ENCODE measurements at places on chromosomes 12 and 14.

DNA sequence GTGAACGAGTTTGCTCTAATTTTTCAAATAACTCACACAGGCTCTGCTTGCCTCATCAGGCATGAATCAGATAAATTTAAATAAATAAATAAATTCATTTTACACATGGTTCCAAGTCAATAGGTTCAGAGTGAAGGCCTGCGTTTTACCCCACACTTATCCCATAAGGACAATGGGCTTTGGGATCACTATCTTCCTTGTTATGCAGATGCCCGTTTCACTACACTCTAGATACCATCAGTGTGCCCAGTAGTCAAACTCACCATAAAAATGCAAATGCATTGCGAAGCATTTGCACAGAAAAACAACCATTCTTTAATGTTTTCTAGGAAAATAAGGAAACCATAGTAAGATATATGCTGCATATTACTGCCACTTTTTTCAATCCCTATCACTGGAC lies 155.9 kb upstream of the CCDC196 start:
- no peak for DNase-seq

DNA sequence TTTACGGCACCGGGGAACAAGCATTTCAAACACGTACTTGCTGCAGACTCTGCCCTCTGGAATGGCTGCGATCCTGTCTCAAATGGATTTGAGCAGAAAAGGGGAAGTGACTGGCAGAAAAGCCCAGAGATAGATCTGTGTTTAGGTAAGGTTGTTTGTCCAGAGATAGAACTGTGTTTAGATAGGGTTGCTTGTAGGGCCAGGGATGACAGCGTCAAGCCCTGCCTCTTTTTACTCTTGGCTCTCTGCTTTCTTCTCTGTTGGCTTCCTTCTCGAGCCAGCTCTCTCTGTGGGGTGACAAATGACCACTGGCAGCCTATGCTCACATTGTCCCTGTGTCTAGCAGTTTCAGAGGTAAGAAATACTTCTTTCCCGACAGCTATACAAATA lies 11.4 kb downstream of the DGLUCY start:
- DNase-seq = no peak

GRCh38 chr12:109596418-109597244 lies 23.0 kb downstream of the MVK start:
- peak; percentile 79 for DNase-seq

DNA sequence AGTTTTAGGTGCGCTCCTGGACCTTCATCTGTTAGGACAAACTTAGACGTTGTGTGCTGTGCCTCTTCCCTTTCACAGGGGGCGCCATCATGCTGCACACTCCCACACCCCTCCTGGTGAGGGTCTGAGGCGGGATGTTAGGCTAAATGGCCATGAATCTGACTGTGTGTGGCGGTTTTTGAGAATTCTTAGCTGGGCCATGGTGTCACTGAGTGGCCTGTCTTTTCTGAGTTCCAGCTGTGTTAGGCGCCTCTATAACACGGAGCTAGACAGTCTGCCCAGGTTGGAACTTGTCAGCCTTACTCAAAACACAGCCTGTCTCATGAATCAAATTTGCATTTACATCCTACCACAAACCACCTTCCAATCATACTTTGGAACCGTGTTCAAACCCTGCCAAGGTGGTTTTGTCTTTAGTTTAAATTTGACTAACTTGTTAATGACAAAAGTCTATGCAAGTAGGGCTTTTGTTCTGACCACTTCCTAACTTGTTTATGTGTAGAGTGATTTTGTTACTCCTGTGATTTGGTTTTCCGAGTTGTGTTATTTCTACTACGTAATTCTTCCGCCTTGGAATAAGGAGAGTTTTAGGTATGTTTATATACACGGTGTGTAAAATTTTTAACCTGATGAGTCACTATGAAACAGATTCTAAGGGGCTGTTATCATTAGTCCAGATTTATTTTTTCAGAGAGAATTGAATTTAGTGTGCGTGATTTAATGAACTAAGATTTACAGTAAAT lies 19.6 kb downstream of the ACVR1B start:
- no peak for DNase-seq

- no peak for DNase-seq
Observed at GRCh38 chr12:108564724-108565123, 2.3 kb downstream of the ISCU start.

GRCh38 chr14:52950410-52950897 lies 396 bp downstream of the FERMT2 start:
- peak; percentile 60 for DNase-seq

- no peak for DNase-seq
Observed at GRCh38 chr12:113191227-113191626, 5.7 kb downstream of the RITA1 start.

- DNase-seq = no peak
Observed at GRCh38 chr12:71755146-71755892, 656 bp downstream of the RAB21 start.

DNA sequence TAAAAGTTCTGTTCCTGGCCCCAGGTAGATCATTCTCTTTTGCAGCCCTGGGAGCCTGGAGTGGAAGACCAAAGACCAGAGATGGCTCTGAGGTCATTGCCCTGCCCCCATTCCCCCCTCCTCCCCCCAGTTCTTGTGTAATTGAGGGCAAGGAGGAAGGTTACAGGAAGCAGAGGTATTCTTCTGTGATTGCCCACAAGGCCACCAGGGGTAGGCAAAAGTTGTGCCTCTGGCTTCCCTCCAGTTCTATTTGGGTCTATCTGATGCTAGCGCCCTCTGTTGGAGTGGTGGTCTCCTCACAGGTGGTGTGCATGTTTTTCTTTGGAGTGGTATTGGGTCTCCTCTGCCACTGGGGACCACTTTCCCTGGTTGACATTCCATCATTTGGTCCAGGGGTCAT lies 41.2 kb upstream of the CRY1 start:
- DNase-seq = peak; percentile 34

GRCh38 chr12:57450057-57450456 lies 5.0 kb upstream of the INHBE start:
- DNase-seq = no peak

- DNase-seq = no peak
Observed at GRCh38 chr14:54435500-54435981, 5.6 kb downstream of the CNIH1 start.

- no peak for DNase-seq
Observed at GRCh38 chr12:6367065-6367968, 8.0 kb downstream of the SCNN1A start.

DNA sequence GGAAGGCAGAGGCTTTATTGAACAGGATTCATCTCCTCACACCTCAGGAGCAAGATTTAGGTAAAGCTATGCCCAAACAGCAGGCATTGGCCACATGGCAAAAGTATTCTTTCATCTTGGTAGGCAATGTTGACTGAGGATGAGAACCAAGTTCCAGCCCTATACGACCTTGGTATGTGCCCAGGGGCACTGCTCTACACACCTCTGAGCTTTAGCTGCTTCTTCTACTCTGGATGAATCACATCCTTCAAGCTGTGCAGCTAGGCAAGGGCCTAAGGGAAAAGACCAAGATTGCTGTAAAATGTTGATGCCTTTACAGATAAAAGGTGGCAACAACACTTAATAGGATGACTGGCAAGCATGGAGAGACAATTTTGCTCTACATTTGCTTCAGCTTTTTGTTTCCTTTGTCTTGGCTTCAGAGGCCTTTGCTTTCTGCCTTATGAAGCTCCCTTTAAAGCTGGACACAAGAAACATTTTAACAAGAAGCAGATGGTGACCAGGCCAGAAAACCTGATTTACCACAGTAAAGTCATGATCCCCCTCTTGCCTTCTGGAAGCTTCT lies 183.3 kb upstream of the KITLG start:
- DNase-seq = no peak

- no peak for DNase-seq
Observed at GRCh38 chr12:28237423-28237822, 47.2 kb downstream of the CCDC91 start.
